Uterus (tissue), 4 donors: ENCODE measurements at places on chromosomes 1 and 21. TPM values are rescaled to one million over a fixed set of nuclear protein-coding genes. Genes with fewer than 3 reads are reported as not detected.

The ANKRD65 gene
- 3.0 TPM for total RNA-seq

GRCh38 chr1:4267381-4268261 lies 367.5 kb upstream of the C1orf174 start:
- H3K4me3 ChIP-seq: no peak overlapping the region
- no peak for DNase-seq
- no peaks in the 10 kb centered on the region for H3K4me1 ChIP-seq
- H3K36me3 ChIP-seq: no peaks in the 10 kb centered on the region
- no peaks in the 10 kb centered on the region for H3K27me3 ChIP-seq

- H3K4me3 ChIP-seq: no peak overlapping the region
- no peak for DNase-seq
- H3K27me3 ChIP-seq: no peaks in the 10 kb centered on the region
- H3K36me3 ChIP-seq: no peaks in the 10 kb centered on the region
- no peak overlapping the region for H3K27ac ChIP-seq
Measured at GRCh38 chr1:182985876-182986275, 32.9 kb upstream of the SHCBP1L start.

DNA sequence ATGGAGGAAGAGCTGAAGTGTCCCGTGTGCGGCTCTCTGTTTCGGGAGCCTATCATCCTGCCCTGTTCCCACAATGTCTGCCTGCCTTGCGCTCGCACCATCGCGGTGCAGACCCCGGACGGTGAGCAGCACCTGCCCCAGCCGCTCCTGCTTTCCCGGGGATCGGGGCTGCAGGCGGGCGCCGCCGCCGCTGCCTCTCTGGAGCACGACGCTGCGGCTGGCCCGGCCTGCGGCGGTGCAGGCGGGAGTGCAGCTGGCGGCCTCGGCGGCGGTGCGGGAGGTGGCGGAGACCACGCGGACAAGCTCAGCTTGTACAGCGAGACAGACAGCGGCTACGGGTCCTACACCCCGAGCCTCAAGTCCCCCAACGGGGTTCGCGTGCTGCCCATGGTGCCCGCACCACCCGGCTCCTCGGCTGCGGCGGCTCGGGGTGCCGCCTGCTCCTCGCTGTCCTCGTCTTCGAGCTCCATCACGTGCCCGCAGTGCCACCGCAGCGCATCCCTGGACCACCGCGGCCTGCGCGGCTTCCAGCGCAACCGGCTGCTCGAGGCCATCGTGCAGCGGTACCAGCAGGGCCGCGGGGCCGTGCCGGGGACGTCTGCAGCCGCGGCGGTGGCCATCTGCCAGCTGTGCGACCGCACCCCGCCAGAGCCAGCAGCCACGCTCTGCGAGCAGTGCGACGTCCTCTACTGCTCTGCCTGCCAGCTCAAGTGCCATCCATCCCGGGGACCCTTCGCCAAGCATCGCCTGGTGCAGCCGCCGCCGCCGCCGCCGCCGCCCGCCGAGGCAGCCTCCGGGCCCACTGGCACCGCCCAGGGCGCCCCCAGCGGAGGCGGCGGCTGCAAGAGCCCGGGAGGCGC lies 1.3 kb downstream of the TRIM67 start:
- no peak overlapping the region for H3K4me3 ChIP-seq
- H3K27ac ChIP-seq: no peak overlapping the region
- no peaks in the 10 kb centered on the region for H3K36me3 ChIP-seq
- no peaks in the 10 kb centered on the region for H3K4me1 ChIP-seq
- peaks cover 19% of the 10 kb centered on the region for H3K27me3 ChIP-seq
